ENCODE measurements at places on chromosomes 12 and 14.
A peak's percentile ranks its signal among the peaks of the same experiment; 100 is the strongest.

- H3K4me3 ChIP-seq: no peak overlapping the region
- H3K27me3 ChIP-seq: no peaks in the 10 kb centered on the region
- no peak for DNase-seq
- H3K4me1 ChIP-seq: peaks cover 37% of the 10 kb centered on the region
- H3K36me3 ChIP-seq: no peaks in the 10 kb centered on the region
- no peak overlapping the region for H3K27ac ChIP-seq
Measured at GRCh38 chr14:88212691-88213090, 110.4 kb downstream of the KCNK10 start.

- H3K4me1 ChIP-seq: peaks cover 1% of the 10 kb centered on the region
- DNase-seq: no peak
- no peaks in the 10 kb centered on the region for H3K36me3 ChIP-seq
- no peak overlapping the region for H3K4me3 ChIP-seq
- H3K27me3 ChIP-seq: peaks cover 4% of the 10 kb centered on the region
Measured at GRCh38 chr12:63949902-63950301, 105.4 kb downstream of the SRGAP1 start.

- no peak for DNase-seq
- no peak overlapping the region for H3K27ac ChIP-seq
- no peak overlapping the region for H3K4me3 ChIP-seq
- H3K4me1 ChIP-seq: peaks cover 7% of the 10 kb centered on the region
Measured at GRCh38 chr12:73452672-73453469, 1084.8 kb upstream of the ATXN7L3B start.

- H3K36me3 ChIP-seq: no peaks in the 10 kb centered on the region
- DNase-seq: peak; percentile 22
- peaks cover 32% of the 10 kb centered on the region for H3K4me1 ChIP-seq
Measured at GRCh38 chr12:68236421-68237059, 10.9 kb upstream of the IL26 start.

DNA sequence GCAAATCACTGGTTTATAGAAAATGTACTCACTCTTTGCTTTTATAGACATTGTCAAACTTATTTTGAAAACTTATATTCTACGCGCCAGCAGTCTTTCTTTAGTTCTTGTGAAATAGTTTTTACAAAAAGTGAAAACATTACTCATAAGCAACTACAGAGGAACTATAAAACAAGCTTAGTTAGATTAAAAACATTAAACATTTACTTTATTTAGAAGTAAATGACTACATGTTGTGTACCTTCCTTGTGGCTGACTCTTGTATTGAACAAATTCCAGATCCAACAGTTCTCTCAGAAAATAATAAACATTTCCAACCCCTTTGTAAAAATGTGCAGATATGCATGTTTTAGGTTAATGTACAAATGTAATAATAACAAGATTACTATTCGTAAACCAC is 198.5 kb downstream of the SOX5 start:
- H3K27ac ChIP-seq: no peak overlapping the region
- H3K27me3 ChIP-seq: no peaks in the 10 kb centered on the region
- no peak overlapping the region for H3K4me3 ChIP-seq
- H3K36me3 ChIP-seq: no peaks in the 10 kb centered on the region
- H3K4me1 ChIP-seq: no peaks in the 10 kb centered on the region
